Progenitor cell of endocrine pancreas (in vitro differentiated cells): ENCODE measurements at places on chromosomes 12 and 14. TPM values are rescaled to one million over a fixed set of nuclear protein-coding genes. Genes with fewer than 3 reads are reported as not detected.
A peak's percentile ranks its signal among the peaks of the same experiment; 100 is the strongest.

DNA sequence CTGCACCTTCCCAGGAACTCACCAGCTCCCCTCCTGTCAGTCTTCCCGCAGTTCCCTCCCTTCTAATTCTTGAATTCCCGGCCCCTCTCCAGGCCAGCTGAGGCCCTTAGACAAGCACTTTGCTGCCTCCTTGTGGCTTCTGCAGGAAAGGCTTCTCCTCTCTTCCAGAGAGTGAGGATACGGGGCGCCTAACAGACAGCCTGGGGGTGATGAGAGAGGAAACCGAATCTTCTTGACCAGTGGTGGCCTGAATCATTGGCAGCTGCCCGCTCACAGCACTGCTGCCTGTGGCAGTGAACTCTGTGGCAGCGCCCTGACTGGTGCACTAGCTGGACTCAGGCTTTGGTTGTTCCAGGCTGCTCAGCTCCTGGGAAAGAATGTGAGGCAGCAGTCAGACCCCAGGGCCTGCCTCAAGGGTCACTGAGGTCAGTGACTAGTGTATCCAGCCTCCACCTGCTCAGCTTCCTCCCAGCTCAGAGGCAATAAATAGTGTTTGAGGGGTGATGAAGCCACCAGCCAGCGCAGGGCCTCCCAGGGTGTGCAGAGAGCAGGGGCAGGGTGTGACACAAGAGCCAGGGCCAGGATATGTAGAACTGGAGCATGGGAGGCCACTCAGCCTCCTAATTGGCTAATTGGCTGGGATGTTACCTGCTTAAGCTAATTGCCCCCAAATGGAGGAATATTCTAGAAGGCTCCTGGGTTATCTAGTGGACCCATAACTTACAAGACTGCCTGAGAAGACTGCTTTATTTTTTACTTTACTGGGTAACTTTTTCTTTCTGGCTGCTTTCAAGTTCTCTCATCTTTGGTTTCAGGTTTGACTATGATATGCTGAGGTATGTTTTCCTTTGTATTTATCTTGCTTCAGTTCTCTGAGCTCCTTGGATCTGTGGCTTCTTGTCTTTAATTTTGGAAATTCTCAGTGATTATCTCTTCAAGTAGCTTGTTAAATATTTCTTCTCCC, 12.9 kb upstream of the MCRS1 start:
- H3K27ac ChIP-seq = peak overlapping the region; percentile 90
- no peak overlapping the region for H3K4me3 ChIP-seq
- H3K27me3 ChIP-seq = no peaks in the 10 kb centered on the region
- DNase-seq = peak; percentile 81
- peaks cover 7% of the 10 kb centered on the region for H3K36me3 ChIP-seq
- H3K4me1 ChIP-seq = peaks cover 28% of the 10 kb centered on the region

GRCh38 chr14:102898776-102899515, 23.5 kb upstream of the AMN start:
- H3K27ac ChIP-seq = no peak overlapping the region
- peaks cover 13% of the 10 kb centered on the region for H3K36me3 ChIP-seq
- no peaks in the 10 kb centered on the region for H3K27me3 ChIP-seq
- H3K4me1 ChIP-seq = no peaks in the 10 kb centered on the region
- no peak for DNase-seq
- H3K4me3 ChIP-seq = no peak overlapping the region

Gene KLRG1
- 7.4 and 8.0 TPM in 2 replicates for total RNA-seq

Gene B3GNT4
- 0.27 and 0.91 TPM in 2 replicates for total RNA-seq

Gene ETFBKMT
- 3.7 and 4.5 TPM in 2 replicates for total RNA-seq

Gene PCED1B
- 0.91 and 1.1 TPM in 2 replicates for total RNA-seq

- no peaks in the 10 kb centered on the region for H3K36me3 ChIP-seq
- no peaks in the 10 kb centered on the region for H3K27me3 ChIP-seq
- peaks cover 10% of the 10 kb centered on the region for H3K4me1 ChIP-seq
Measured at GRCh38 chr12:116703214-116703795, 34.6 kb downstream of the SPRING1 start.

Gene RHOJ
- total RNA-seq = 1.8 and 1.9 TPM in 2 replicates

Gene RNF212B
- total RNA-seq = not detected in 2 replicates

- H3K27me3 ChIP-seq = peaks cover 16% of the 10 kb centered on the region
- no peaks in the 10 kb centered on the region for H3K4me1 ChIP-seq
- DNase-seq = no peak
- no peaks in the 10 kb centered on the region for H3K36me3 ChIP-seq
- H3K27ac ChIP-seq = no peak overlapping the region
Measured at GRCh38 chr12:130391186-130391585, 53.5 kb downstream of the PIWIL1 start.

DNA sequence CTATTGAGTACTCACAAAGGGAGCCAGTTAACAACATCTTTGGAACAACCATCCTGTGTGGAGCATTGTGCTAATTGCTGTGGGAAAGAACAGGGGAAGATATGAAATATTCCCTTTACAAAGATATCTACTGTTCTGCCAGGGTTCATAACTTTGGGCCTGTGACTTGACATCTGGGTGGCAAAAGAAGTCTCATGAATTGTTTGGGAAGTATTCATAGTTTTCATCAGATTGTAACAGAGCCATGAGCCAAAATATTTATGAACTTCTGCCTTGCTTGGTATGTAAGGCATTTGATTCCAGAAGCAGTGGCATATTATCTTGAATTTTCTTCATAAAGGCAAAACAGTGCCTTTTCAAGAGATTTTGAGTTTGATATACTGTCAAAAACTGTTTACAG, 816.2 kb downstream of the DIO2 start:
- H3K4me3 ChIP-seq = no peak overlapping the region
- H3K36me3 ChIP-seq = no peaks in the 10 kb centered on the region
- H3K4me1 ChIP-seq = peaks cover 10% of the 10 kb centered on the region
- no peak for DNase-seq
- peak overlapping the region; percentile 45 for H3K27ac ChIP-seq

Gene NTF3
- 1.2 and 2.4 TPM in 2 replicates for total RNA-seq

DNA sequence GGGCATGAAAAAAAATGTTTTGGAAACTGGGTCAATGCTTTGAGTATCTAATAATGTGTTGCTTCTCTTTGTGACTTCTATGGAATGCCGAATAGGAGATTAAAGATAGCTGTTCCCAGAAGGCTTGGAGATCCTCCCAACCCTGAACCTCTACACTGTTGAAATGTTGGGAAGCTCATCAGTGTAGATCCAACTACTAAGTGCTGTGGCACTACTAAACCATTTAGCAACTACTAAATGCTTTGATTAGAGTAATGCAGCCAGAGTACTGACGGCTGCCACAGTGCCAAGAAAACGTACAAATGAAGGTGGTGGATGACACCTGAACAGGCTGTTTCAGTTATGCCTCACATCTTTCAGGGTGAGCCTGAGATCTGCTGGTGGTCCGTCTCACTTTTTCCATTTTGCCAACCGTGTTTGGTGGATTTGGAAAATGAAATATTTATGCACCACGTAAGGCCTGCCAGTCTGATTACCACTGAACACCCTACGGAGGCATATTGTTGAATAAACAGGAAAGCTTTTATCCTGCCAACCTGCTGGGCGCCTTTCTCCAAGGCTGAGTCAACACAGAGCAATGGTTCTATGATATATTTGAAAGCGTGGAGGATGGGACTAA, 938.0 kb upstream of the FLRT2 start:
- H3K27me3 ChIP-seq = no peaks in the 10 kb centered on the region
- DNase-seq = no peak
- no peak overlapping the region for H3K27ac ChIP-seq
- no peaks in the 10 kb centered on the region for H3K36me3 ChIP-seq
- no peaks in the 10 kb centered on the region for H3K4me1 ChIP-seq

Gene SENP1
- 34.9 and 38.4 TPM in 2 replicates for total RNA-seq

Gene IL23A
- total RNA-seq = 0.67 and 0.89 TPM in 2 replicates

- no peak overlapping the region for H3K4me3 ChIP-seq
- no peak overlapping the region for H3K27ac ChIP-seq
- H3K36me3 ChIP-seq = no peaks in the 10 kb centered on the region
- H3K4me1 ChIP-seq = no peaks in the 10 kb centered on the region
Measured at GRCh38 chr14:33435911-33436689, 497.4 kb downstream of the NPAS3 start.

DNA sequence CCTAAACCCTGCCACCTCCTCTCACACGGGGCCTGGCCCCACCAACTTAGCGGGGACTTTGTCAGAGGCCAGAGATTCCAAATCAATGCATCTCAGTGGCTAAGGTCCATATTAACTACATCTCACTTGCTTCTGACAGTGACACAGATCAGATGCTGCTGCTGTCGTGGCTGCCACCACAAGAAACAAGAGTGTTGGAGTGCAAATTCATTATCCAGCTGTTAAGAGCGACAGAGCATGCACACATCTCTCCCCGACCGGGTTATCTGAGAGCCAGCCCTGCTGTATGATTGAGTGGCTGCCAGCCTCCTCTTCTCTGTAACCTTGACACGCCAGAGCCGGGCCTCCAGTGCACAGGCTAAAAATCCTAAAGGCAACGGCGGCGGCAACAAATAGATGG, 40.2 kb downstream of the SPRING1 start:
- peaks cover 32% of the 10 kb centered on the region for H3K27me3 ChIP-seq
- H3K4me1 ChIP-seq = peaks cover 44% of the 10 kb centered on the region
- no peak for DNase-seq
- no peaks in the 10 kb centered on the region for H3K36me3 ChIP-seq
- peak overlapping the region; percentile 93 for H3K27ac ChIP-seq

DNA sequence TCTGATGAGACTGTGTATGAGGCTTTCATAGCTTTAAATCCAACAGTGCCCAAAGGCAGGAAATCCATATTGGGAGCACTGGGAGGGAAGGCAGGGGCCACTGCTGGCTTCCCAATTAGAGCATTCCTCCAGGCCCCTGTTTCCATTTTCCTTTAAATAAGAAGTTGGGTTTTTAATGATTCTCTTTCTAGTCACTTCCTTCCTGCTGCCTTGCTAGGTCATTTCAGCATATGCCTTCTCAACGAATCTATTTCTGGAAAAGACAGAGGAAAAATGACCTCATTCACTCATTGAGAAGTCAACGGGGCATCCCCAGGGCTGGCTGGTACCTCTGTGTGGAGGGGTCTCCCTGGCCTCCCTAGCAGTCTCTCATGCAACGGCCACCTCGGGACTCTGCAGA, 43.5 kb downstream of the IGF1 start:
- no peaks in the 10 kb centered on the region for H3K36me3 ChIP-seq
- H3K4me1 ChIP-seq = peaks cover 8% of the 10 kb centered on the region
- no peak for DNase-seq
- peaks cover 8% of the 10 kb centered on the region for H3K27me3 ChIP-seq
- no peak overlapping the region for H3K4me3 ChIP-seq
- no peak overlapping the region for H3K27ac ChIP-seq

DNA sequence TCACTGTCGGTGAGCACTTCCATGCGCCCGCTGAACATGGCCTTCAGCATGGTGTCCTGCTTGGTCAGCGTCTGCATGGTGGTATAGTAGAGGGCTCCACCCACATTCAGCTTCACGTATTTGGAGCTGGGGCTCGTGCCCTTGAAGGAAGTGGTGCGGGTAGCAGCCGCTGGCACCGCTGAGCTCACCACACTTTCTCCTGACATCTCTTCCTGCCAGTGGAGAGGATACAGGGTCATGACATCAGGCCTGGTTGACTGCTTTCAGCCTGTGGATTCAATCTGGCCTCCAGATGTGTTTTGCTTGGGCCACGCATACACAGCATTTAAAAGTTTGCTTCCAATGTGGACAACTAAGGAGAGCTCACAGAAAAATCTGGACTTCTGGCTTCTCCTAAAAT, 7.6 kb downstream of the KCTD10 start:
- H3K36me3 ChIP-seq = peaks cover 5% of the 10 kb centered on the region
- H3K27ac ChIP-seq = no peak overlapping the region
- no peak for DNase-seq
- no peaks in the 10 kb centered on the region for H3K27me3 ChIP-seq
- H3K4me3 ChIP-seq = no peak overlapping the region

DNA sequence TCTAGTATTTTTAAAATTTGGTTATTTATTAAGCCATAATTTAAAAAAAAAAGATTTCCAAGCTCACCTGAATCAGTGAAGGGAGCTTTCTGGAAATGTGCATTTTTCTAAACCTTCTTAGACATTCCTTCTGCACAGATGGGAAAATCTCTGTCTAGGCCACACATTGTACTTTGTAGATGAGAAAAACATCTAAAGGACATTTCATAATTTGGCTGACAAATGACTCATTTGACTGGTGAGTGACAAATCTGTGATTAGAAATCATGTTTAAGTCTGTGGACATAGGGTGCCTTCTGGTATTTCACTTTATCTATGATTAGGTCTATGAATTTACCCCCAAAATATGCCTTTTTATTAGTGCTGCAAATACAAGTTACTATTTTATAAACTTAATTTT, 1044.9 kb upstream of the FLRT2 start:
- H3K27ac ChIP-seq = no peak overlapping the region
- peaks cover 5% of the 10 kb centered on the region for H3K4me1 ChIP-seq
- H3K27me3 ChIP-seq = peaks cover 3% of the 10 kb centered on the region
- no peaks in the 10 kb centered on the region for H3K36me3 ChIP-seq
- H3K4me3 ChIP-seq = no peak overlapping the region

GRCh38 chr12:75702477-75703093, 191.2 kb upstream of the KRR1 start:
- DNase-seq = no peak
- no peak overlapping the region for H3K4me3 ChIP-seq
- peaks cover 31% of the 10 kb centered on the region for H3K4me1 ChIP-seq
- H3K36me3 ChIP-seq = no peaks in the 10 kb centered on the region

DNA sequence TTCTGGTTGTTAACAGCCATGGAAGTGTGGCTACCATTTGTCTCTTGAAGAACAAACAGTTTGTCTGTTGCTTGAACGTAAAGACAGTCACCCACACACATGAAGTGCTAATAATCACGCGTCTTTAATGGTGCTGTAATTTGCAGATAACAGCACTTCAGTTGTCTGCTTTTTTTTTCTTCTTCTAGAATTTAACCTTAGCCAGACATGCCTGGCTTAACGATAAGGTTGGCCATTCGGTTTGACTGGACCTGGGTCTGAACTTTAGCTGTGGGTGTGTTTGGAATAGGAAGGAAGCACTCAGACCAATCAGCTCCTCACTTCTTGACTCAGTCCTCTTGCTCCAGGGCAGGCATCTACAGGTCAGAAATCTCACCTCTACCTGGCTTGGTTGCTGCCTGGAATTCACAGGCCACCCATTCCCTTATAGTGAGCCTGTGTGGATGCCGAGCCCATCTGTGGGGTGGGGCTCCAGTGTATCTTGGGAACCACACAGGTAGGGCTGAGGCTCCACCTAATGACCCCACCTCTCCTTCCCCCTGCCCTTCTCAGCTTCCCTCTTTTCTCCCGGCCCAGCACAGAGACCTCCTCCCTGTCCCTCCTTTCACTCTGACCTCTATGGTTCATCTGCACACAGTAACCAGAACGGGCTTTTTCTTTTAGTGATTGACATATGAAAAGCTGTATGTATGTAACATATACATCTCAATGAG, 246.4 kb upstream of the PWP1 start:
- H3K4me3 ChIP-seq = no peak overlapping the region
- peaks cover 6% of the 10 kb centered on the region for H3K27me3 ChIP-seq
- no peaks in the 10 kb centered on the region for H3K4me1 ChIP-seq
- no peak for DNase-seq
- H3K36me3 ChIP-seq = no peaks in the 10 kb centered on the region
- H3K27ac ChIP-seq = no peak overlapping the region

Gene OTOGL
- total RNA-seq = 0.11 and 0.31 TPM in 2 replicates

Gene IL26
- total RNA-seq = not detected in 2 replicates

GRCh38 chr12:54578778-54579177, 9.7 kb downstream of the PPP1R1A start:
- H3K4me1 ChIP-seq = peaks cover 5% of the 10 kb centered on the region
- peaks cover 37% of the 10 kb centered on the region for H3K27me3 ChIP-seq
- no peak for DNase-seq
- peaks cover 3% of the 10 kb centered on the region for H3K36me3 ChIP-seq
- H3K4me3 ChIP-seq = no peak overlapping the region

- H3K27me3 ChIP-seq = peaks cover 23% of the 10 kb centered on the region
- H3K4me3 ChIP-seq = no peak overlapping the region
- no peak overlapping the region for H3K27ac ChIP-seq
- H3K4me1 ChIP-seq = peaks cover 18% of the 10 kb centered on the region
- DNase-seq = no peak
Measured at GRCh38 chr12:124321556-124322270, 26.8 kb downstream of the RFLNA start.

GRCh38 chr12:129605666-129606065, 298.2 kb downstream of the TMEM132D start:
- H3K27me3 ChIP-seq = peaks cover 33% of the 10 kb centered on the region
- peaks cover 20% of the 10 kb centered on the region for H3K4me1 ChIP-seq
- DNase-seq = no peak
- no peak overlapping the region for H3K27ac ChIP-seq
